ENCODE measurements at places on chromosomes 11 and 22.

DNA sequence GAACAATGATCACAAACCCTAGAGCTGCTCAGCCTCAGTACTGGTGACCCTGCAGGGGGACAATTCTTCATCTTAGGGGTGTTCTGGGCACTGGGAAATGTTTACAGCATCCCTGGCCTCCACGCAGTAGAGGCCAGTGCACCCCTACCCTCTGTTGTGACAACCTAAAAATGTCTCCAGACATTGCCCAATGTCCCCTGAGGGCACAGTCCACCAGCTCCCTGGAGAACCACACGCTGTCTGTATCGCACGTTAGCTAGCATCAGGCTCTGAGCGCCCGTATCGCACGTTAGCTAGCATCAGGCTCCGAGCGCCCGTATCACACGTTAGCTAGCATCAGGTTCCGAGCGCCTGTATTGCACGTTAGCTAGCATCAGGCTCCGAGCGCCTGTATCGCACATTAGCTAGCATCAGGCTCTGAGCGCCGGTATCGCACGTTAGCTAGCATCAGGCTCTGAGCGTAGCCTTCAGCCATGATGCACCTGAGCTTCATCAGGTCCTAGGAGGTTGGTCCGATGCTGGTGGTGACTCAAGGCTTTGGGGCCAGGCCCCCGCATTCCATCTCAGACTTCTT is 111.1 kb upstream of the ANO1 start:
- no peak for DNase-seq

- no peak for DNase-seq
These were observed 15.1 kb downstream of the APOL6 start for GRCh38 chr22:35663371-35663770.

DNA sequence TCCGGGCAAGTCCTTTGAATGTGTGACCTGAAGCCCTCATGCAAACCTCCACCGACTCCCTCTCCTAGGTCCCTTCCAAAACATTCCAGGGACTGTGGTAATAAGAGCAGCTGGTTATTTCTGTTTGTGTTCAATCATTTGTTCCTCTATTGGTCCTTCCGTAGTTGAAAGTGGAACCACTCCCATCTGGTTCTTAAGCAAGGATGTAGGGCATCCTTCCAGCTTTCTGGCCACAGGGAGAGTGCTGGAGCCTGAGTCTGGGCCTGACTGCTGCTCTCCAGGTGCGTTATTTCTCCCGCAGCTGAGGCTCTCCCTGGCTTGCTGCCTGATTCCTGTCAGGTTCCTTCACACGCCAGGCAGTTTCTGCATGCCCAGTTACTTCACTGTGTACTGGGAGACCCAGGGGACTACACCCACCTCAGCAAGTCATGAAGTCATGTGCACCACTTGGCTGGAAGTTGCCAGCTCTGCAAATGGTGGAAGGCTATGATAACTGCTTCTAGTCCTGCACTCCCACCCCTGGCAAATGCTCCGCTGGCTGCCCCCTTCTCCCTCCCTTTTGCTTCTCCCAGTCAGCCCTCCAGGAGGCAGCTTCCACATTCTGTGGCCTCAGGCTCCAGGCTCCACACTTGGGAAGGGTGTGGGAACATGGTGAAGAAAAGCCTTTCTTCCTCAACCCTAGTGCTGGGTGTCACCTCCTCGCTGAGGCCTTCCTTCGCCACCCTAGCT is 4.0 kb upstream of the ALX4 start:
- no peak for DNase-seq

- DNase-seq: no peak
These were observed 3.9 kb downstream of the HTATIP2 start for GRCh38 chr11:20367313-20367948.

- DNase-seq: peak; percentile 55
These were observed 20.8 kb upstream of the ZBED5 start for GRCh38 chr11:10878408-10879214.

DNA sequence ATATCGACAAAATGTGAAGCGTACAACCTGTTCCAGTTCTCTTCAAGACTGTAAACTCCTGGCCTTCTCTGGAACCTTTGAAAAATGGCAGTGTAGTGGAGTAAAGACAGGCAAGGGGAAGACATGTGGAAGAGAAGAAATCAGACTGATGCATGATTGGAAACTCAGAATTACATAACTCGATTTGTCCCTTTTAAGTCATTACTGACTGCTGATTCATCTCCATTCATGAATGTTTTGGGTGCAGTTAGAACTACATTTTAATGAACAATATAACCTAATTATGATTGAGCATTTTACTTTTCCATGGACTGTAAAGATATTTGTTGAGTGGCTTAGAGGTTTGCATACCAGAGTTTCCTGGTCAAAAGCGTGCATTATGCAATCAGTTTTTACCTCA is 32.9 kb downstream of the FAT3 start:
- DNase-seq: no peak
